ENCODE measurements at places on chromosomes 13 and 19.

DNA sequence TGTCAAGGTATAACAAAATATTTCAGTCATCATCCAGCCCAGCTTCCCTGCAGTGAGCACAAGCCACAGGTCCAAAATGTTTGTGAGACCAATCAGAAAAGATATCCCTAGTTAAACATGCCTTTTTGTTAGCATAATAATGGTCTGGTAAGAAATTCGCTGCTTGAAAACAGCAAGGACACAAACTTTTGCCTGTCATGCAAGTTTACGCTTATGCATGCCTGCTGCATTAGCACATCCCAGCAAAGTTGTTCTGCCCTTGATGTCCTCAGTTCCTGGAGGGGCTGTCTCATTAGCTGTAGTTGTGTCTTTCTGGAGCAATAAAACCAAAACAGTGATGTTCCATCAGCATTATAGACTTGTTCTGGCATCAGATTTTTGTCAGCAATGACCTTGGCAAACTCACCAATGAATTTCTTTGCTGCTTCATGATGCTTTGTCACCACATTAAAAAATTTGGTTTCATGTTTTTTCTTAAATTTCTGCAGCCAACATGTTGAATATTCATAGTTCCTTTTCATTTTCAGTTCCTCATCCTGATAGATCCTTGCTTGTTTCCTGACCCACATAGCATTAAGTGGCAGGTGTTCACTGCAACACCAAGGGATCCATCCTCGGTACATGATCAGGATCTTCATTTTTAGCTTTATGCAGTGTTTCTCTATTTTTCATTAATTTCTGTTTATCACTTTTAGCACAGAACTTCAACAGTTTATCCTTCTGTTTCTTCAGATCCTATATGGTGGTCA, 72.0 kb upstream of the GPR183 start:
- no peak for DNase-seq

DNA sequence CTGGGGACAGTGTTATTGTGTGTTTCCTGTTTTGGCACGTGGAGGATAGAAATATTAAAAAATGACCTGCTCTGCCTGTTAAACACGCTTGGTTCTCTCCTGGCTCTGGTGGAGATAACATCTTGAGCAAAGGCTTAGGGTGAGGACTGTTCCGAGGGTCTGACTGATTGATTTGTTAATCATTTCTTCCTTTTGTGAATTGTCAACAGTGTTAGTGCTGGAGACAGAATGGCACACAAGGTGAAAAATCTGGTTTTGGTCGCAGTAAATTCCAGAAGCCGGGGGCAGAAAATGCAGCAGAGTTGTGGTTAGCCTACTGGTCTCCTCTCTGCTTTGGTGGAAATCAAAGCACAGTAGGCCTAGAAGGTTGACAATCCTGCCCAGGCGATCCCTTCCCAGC, 163.6 kb downstream of the FGF9 start:
- DNase-seq = no peak

- DNase-seq = no peak
These were observed 257.2 kb downstream of the DIAPH3 start for GRCh38 chr13:59906413-59907049.

DNA sequence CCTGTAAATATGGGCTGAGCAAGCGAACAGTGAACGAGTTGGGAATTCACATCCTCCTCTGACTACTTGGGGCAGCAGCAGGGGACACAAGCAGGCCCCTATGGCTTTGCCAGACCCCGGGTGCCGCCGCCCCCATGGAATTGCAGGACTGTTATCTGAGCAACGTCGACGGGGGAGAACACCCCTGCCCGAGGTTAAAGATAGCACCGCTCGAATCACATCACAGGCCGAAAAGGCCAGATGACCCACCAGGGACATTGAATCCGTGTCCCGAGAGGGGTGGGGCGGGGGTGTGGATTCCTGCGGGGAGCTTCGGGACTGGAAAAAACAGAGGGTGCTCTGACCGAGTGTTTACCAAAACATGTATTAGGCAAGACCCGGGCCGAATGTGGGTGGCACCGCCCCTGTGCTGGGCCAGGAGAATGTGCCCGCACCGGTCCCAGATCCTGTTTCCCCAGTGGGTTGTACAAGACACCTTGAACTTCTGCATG, 9.1 kb downstream of the FEM1A start:
- DNase-seq = no peak

- no peak for DNase-seq
These were observed 84.2 kb downstream of the AKAP11 start for GRCh38 chr13:42356184-42356575.

DNA sequence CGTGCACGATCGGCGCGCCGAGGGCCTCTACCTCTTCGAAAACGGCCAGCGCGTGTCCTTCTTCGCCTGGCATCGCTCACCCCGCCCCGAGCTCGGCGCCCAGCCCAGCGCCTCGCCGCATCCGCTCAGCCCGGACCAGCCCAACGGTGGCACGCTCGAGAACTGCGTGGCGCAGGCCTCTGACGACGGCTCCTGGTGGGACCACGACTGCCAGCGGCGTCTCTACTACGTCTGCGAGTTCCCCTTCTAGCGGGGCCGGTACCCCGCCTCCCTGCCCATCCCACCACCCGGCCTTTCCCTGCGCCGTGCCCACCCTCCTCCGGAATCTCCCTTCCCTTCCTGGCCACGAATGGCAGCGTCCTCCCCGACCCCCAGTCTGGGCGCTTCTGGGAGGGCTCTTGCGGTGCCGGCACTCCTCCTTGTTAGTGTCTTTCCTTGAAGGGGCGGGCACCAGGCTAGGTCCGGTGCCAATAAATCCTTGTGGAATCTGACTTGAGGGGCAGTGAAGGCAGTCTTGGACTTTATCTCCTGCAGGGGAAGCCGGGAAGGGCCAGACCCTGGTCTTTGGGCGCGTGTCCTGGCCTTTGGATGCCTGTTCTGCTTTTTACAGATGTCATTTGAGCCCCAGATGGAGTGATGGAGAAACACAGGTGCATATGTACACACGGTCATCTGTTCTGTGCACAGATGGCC, 2.2 kb downstream of the CLEC11A start:
- DNase-seq = no peak

DNA sequence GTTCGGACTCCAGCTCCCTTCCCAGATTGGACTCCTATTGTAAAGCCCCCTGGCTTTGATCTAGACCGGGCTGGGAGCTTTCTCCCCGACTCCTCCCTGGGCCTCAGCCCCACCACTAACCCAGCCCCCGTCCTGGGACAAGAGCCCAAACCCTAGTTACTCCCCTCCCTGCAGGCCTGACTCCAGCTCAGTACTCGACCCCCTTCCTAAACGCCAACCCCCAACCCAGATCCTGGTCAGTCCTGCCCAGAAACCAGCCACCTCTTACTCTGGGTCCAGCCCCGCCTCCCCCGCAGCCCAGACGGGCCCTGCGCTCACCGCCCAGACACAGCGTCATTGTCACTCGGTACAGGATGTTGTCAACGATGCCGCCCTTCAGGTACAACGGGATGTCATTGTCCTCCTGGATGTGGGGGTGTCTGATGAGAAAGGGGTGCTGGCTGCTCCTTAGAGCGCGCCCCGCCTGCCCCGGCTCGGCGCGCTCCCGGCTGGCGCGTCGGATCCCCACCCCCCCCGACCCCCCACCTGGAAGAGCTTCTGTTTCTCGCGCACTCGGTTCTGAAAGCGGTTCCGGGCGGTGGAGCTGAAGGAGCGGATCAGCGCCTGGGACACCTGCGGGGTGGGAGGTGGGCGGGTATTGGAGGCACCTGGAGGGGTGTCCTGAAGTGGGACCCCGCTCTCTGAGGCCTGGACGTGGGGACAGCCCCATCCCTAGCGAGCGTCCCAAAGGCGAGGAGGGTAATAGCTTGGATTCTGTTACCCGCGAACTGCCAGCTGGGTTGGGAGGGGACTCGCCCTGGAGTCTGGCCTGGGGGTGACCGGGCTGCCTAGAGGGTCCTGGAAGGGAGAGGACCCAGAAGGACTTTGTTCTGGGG, 866 bp downstream of the COX7A1 start:
- DNase-seq = no peak

- no peak for DNase-seq
These were observed 15.2 kb downstream of the COL5A3 start for GRCh38 chr19:9995084-9995483.

DNA sequence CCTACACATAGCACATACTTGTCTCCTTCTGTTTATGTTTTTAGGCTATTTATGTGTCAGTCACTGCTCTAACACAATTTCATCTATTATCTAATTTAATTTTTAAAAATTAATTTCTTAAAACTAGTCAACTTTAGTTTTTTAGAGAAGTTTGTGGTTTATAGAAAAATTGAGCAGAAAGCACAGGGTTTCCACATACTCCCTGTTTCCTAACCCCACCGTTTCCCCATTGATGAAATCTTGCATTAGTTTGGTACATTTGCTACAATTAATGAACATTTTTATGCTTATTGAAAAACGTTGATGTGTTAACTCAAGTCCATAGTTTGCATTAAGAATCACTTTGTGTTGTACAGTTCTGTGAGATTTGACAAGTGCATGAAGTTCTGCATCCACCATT, 53.5 kb downstream of the TNFSF13B start:
- DNase-seq = no peak

GRCh38 chr13:112728375-112729126, 38.7 kb downstream of the ATP11A start:
- DNase-seq = no peak

DNA sequence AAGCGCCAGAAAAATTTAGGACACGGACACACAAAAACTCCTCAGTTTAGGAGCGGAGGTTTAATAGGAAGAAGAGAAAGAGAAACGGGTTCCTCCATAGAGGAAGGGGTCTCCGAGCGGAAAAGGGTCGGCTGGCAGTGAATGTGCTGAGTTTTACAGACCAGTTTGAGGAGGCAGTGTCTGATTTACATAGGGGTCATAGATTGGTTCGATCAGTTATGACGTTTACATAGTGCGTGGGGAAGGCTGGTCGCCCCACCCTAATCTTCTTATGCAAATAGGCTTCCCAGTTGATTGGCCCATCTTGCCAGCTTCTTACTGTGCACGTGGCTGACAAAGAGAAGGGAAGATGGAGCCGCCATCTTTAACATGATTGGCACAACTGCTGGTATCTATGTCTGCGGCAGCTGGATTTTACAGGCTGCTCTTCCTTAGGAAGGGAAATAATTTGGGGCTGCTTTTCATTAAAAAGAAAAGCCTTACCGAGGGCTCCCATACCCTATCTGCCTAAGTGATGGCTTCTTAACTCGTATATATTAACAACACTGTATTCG, 1.2 kb upstream of the ZNF225 start:
- DNase-seq = no peak

DNA sequence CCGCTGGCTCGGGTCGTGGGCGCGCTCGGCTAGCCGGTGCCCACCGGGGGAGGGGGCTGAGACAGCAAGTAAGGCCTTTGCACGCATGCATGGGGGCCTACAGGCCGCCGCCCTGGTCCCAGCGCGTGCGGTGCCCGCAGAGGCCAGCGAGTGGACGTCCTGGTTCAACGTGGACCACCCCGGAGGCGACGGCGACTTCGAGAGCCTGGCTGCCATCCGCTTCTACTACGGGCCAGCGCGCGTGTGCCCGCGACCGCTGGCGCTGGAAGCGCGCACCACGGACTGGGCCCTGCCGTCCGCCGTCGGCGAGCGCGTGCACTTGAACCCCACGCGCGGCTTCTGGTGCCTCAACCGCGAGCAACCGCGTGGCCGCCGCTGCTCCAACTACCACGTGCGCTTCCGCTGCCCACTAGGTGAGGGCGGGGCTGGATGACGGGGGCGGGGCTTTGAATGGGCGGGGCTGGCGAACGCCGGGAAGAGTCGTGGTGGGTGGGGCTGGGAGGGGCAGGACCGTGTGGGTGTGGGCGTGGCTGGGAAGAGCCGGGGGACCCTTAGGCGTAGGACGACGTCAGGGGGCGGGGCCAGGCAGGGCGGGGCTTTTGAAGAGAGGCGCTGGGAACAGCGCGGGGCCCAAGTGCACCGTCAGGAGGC, 2.1 kb downstream of the CILP2 start:
- no peak for DNase-seq

GRCh38 chr13:40981361-40981760, 37.8 kb downstream of the ELF1 start:
- DNase-seq = no peak

DNA sequence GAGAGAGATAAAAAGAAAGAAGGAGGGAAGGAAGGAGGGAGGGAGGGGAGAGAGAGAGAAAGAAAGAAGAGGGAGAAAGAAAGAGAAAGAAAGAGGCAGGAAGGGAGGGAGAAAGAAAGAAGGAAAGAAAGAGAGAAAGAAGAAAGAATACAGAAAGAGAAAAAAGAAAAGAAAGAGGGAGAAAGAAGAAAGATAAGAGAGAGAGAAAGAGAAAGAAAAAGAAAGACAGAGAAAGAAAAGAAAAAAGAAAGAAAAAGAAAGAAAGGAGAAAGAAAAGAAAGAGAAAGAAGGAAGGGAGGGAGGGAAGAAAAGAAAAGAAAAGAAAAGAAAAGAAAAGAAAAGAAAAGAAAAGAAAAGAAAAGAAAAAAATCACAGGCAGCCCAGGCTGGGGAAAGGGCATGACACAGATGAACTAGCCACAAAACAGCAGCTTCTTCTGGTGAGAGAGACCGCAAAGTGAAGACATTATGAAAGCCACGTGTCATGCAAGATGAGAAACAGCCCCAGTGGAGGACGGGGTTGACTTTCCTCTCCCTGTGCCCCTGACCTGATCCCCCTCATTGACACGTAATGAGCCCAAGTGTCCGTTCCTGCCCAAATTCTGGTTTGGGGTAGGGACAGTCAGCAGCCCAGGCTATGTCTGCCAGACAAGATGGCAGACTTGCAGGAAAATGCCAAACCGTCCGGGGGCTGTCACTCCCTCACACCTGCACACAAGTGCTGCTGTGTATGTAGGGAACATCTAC, 102.1 kb downstream of the INSR start:
- DNase-seq = no peak

GRCh38 chr13:95956589-95957148, 96.5 kb downstream of the UGGT2 start:
- no peak for DNase-seq

- peak; percentile 12 for DNase-seq
These were observed 312.1 kb upstream of the PCDH20 start for GRCh38 chr13:61727767-61728166.

DNA sequence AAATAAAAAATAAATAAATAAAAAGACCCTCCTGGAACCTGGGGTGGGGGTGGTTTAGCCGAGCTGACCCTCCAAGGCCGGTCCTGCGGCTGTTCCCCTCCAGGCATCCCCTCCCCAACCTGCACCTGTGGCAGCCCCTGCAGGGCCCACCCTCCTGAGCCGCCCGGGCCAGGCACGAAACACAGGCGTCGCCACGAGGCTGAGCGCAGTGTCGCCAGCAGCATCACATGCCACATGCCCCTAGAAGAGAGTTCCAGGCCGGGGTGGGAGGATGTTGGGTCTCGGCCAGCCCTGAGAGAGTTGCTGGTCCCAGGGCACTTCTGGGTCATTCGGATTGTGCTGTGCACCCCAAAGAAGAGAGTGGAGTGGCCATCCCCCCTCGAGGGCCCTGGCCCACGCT, 82.0 kb downstream of the KDM4B start:
- DNase-seq = no peak

DNA sequence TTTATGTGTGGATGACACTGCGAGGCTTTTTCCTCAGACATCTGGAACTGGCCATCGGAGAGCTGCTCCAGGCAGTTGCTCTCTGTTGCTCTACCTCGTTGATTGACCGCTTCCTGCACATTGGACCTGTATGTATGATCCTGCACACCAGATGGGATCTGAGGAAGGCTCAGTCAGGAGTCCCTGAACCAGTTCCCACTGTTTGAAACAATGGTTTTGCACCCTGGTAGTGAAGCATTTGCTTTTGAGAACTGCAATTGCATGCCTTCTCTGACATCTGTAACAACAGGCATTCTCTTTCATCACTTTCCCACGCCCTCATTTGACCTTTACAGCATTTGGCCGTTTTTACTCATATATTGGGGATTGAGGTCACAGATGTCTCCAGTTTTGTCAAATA, 61.1 kb upstream of the NPAS1 start:
- no peak for DNase-seq
